ENCODE measurements at places on chromosomes 16 and 17.

GRCh38 chr17:32516940-32517701, 30.3 kb downstream of the CDK5R1 start:
- DNase-seq = no peak

DNA sequence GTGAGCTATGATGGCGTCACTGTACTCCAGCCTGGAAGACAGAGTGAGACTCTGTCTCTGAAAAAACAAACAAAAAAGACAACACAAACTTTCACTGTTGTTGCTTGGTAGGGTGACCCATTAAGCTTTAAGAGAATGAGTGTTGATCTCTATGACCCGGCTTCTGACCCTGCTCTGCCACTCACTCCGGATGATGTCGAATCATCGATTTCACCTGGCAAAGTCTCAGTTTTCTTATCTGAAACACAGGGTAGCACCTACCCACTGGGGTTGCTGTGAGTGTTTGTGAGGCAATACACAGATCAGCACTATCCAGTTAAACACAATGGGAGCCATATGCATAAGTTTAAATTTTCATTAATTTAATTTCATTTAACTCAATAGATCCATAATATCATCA, 20.6 kb upstream of the IRF8 start:
- no peak for DNase-seq

DNA sequence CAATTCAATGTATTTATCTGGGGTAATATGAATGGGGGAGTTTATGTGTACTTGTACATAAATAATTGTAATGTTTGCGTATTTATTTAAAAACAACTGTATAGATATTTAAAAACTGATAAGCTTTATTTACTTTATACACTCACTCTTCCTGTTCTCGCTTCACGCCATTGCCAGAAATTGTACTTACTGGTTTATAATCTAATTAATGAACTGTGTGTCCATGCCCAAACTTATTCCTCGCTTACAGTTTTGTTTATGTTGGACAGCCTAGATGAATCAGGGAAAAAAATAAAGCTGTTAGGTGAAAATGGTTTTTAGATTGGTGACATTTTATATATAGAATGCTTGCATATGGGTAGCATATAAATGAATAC, 30.8 kb downstream of the AATF start:
- no peak for DNase-seq

GRCh38 chr16:70746040-70746707, 54.8 kb downstream of the VAC14 start:
- DNase-seq = no peak

DNA sequence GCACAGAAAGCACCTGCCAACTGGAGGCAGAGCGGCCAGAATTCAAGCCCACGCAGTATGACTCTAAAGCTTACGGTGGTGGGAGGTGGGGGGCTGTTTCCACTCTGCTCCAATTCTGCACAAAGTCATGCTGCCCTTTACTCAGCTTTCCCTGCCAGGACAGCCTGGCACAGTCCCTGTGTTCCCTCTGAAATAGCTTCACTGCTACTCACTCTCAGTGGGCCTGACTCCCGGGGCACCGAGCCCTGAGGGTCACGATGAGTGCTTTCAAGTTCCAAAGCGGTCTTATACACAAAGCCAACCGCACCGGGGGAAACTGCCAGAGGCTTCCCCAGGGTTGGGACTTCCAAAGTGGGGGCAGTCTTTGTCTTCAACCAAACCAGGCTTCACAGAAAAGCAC, 306.1 kb upstream of the XYLT1 start:
- DNase-seq = no peak

GRCh38 chr17:2250140-2251095, 53.2 kb downstream of the SMG6 start:
- no peak for DNase-seq

DNA sequence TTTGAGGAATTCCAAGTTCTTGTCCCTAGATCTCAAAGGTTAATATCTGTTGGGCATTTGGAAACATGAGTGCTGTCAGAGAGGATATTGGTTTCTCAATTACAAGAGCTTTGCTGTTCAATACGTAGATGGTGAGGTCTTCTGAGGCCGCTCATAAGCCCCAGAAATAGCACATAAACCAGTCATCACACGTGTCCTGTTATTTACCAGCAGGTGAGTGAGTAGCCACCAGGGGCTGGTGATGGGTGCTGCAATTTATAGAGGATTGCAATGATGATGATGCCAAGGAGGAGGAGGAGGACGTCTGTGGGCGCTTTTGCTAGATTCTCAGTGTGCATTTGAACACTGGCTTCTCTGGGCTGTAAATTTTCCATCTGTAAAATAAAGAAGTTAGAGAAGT, 89.0 kb downstream of the SALL1 start:
- no peak for DNase-seq

DNA sequence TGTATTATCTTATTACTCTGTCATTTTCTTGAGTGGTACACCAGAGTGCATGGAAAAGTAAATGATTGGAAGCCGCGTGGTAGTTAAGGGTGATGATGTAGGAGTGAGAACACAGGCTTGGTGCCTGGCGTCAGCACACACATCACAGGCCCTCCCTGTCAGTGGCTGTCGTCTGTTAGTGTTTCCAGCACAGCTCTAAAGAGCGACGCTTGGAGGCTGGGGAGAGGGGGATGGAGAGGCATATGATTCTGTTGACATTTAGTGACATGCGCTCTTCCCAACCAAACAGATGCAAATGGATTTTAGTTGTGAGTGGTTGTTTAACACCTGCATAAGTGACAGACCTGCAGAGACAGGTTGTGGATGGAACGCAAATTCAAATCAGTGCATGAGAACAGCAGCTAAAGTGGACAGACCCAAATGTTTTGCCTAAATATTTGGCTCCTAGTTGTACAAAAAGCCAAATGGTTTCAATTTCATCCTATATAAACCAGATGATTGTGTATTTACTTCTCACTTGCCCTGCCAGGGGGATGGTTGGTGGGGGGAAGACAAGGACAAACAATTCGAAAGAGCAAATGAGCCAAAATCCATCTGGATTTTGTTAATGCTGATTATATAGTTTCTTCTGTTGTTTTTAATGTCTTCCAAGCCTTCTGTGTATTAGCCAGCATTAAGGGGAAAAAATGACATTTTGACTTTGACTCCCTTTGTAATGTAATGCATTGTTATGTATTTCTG, 222.3 kb downstream of the WWOX start:
- DNase-seq = no peak

- DNase-seq = no peak
Measured at GRCh38 chr16:87186446-87186845, 130.7 kb downstream of the C16orf95 start.

GRCh38 chr17:4997302-4998026, at the start of the genes INCA1 and KIF1C:
INCA1 (minus strand) TSS chr17:4997522; CDS start chr17:4994437, 3,085 bp downstream.
KIF1C (plus strand) TSS chr17:4997950; CDS start chr17:5000247, 2,297 bp downstream.
- peak; percentile 78 for DNase-seq

DNA sequence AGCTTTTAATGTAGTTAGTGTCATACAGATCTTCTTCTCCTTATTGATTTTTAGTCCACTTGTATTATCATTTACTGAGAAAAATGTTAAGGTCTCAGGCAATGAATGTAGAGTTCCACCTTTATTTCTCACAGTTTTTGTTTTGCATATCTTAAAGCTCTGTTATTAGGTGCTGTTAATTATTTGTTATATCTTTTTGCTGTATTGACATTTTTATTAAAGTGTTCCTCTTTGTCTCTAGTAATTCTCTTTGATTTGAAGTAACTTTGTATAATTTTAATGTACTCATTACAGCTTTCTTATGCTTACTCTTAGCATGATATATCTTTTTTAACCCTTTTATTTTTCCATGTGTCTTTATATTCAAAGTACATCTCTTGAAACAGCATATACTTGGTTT, 22.4 kb upstream of the USP43 start:
- no peak for DNase-seq

- no peak for DNase-seq
Measured at GRCh38 chr17:71237903-71238538, 882.8 kb upstream of the SOX9 start.

GRCh38 chr17:66496306-66496705, 193.9 kb downstream of the PRKCA start:
- DNase-seq = no peak

- DNase-seq = no peak
Measured at GRCh38 chr17:29588017-29588561, 1.4 kb downstream of the GIT1 start.

DNA sequence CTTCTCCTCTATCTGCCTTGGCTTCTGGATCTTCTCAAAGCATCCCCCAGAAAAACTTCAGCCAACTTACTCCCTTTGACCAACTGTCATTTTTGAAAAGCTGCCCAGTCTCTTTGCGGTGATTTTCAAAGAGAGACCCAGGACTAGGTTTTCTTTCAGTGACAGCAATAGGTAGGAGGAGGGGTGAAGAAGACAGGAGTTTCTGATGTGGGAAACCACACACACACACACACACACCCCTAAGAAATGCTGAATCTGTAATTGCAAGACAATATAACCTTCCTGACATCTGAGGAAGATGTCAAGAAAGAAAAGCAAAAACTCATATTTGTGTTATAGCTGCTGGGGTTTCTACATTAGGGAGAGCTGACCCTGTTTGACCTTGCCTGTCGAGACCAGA, 5.2 kb downstream of the FAM20A start:
- no peak for DNase-seq

DNA sequence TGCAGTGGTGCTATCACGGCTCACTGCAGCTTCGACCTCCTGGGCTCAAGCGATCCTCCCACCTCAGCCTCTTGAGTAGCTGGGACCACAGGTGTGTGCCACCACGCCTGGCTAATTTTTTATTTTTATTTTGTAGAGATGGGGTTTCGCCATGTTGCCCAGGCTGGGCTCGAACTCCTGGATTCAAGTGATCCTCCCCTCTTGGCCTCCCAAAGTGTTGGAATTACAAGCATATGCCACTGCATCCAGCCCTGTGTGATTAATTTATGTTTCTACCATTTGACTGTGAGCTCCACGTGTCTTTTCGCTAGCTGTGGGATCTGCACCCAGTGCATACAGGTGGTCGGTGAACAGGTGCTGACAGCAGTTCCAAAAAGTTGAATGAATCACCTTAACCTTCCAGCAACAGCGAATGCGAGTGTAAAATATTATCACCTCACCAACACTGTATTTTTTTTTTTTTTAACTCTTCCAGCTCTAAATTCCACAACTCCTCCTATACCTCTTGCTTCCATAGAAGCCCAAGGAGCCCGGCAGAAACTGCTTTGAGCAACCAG, 484 bp upstream of the NUDT7 start:
- DNase-seq = no peak

DNA sequence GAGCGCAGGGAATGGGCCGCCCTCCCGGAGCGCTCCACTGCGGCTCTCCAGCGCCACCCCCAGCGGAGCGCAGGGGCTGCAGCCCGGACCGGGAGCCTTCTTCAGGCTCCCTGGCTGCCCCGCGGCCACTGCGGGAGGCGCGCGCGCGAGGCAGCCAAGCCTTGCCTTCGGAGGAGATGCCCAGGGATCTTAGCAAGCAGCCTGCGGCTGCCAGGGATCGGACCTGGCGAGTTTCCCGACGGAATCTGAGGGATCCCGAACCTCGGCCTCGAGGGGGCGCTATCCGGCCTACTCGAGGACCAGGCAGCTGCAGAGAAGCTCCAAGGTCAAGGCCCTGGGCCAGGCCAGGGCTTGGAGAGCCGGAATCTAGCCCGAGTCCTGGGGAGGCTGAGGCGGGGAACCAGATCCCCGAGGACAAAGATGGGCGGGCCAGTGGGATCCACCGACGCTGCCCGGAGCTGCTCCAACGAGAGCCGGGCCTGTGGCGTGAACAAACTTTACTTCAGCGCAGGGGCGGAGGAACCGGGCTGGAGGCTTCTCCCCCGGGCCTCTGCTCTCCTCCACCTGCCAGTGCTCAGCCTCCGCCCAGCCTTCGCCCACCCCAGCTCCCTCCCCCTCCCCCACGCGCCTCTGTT, at the start of gene IRX6:
IRX6 (plus strand) TSS at position 567 of the 635 bp plus-strand sequence. CDS start 889 bp downstream, outside the sequence.
- no peak for DNase-seq

DNA sequence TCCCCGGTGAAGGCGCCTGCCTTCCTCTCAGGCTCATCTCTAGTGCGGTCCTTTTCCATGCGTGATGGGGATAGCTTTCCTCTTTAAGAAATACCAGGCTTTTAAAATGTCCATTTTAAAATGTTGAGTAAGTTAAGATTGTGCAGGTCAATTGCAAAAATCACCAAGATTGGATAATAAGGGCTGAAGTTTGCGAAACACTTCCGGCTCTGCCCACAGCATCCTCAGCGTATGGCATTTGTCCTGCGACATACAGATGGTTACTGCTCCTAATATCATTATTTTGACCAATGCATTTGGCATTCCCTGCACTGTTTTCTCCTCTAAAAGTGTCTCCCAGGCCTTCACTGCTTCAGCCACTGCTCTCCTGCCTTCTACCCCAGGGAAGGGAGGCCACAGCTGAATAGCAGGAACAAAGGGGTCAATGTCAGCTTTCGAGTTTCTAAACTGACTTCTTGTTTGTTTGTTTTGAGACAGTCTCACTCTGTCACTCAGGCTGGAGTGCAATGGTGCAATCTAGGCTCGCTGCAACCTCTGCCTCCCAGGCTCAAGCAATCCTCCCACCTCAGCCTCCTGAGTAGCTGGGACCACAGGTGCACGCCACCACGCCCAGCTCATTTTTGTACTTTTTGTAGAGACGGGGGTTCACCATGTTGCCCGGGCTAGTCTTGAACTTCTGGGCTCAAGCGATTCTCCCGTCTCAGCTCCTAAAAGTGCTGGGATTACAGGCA, 91.9 kb downstream of the CRISPLD2 start:
- no peak for DNase-seq

DNA sequence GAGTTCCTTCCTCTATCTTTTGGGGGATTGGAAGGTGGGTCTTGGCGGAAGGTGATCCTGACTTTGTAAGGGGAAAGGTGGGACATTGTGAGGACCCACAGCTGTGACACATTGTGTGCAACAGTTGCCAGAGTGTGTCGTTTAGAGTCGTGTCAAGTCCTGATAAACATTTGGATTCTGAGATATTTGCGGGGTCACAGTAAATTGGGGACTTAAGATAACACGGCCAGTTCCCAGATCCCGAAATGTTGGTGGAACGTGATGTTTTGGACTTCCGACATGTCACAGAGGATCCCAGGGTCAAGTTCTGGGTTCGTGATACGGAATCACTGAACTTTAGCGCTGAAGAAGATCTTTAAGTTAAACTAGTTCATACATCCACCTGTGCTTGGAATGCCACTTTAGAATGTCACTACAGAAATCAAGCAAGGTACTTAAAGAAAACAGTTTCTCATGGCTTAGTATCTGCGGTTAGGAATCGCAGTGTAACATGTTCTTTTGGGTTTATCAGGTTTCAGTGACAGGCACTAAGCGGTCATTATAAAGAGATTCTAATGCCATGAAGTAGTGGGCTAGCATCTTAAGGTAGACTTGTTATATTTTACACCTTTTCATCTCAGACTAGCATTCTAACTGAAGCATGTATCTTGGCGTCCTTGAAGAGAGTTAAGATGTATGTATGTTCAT, 815 bp downstream of the ATAD5 start:
- DNase-seq = no peak

- DNase-seq = no peak
Measured at GRCh38 chr16:281660-282255, 1.2 kb upstream of the PDIA2 start.
